ENCODE measurements at places on chromosomes 6 and 20. TPM values are rescaled to one million over a fixed set of nuclear protein-coding genes. Genes with fewer than 3 reads are reported as not detected.

GRCh38 chr6:97462031-97462430, 179.0 kb upstream of the MMS22L start:
- no peaks in the 10 kb centered on the region for H3K36me3 ChIP-seq
- no peak overlapping the region for H3K27ac ChIP-seq
- no peaks in the 10 kb centered on the region for H3K27me3 ChIP-seq
- no peak overlapping the region for H3K4me3 ChIP-seq
- no peak for DNase-seq

DNA sequence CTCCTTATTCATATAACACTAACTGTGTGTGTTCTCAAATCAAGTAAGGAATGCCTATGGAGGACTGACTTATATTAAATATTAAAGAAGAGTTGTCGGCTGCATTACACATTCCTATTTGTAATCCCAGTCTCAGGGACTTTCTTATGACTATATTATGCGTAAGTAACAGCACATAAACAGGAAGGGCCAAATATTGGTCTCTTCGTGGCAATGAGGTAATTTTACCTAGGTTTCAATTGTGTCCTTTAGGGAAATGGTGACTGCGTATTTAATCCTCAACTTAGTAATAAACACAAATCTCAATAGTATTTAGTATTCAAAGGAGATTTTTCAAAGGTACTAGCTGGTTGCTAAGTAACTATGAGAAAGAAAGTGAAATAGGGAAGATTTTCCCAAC, 22.8 kb upstream of the EPM2A start:
- H3K27ac ChIP-seq: no peak overlapping the region
- no peaks in the 10 kb centered on the region for H3K27me3 ChIP-seq
- H3K4me3 ChIP-seq: no peak overlapping the region
- peaks cover 9% of the 10 kb centered on the region for H3K4me1 ChIP-seq
- no peak for DNase-seq
- H3K36me3 ChIP-seq: no peaks in the 10 kb centered on the region

DNA sequence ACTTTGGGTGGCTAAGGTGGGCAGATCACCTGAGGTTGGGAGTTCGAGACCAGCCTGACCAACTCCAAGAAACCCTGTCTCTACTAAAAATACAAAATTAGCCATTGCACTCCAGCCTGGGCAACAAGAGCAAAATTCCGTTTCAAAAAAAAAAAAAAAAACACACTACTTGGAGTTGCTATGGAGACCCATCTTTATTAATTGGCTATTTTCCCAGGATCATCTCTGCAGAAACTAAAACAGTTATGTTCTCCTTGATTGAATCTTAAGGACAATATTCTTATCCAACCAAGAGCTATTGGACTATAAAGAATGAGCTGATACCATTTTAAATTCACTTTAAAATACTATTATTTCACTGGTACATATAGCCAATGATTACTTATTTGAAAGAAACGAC, 14.7 kb downstream of the AKIRIN2 start:
- H3K36me3 ChIP-seq: peaks cover 40% of the 10 kb centered on the region
- no peak for DNase-seq
- H3K27me3 ChIP-seq: no peaks in the 10 kb centered on the region
- H3K4me1 ChIP-seq: no peaks in the 10 kb centered on the region

- no peaks in the 10 kb centered on the region for H3K4me1 ChIP-seq
- DNase-seq: no peak
- H3K27me3 ChIP-seq: no peaks in the 10 kb centered on the region
- H3K36me3 ChIP-seq: no peaks in the 10 kb centered on the region
Observed at GRCh38 chr6:35642471-35643161, 46.1 kb downstream of the FKBP5 start.

GRCh38 chr6:160899671-160900430, 91.7 kb upstream of the MAP3K4 start:
- H3K4me1 ChIP-seq: no peaks in the 10 kb centered on the region
- H3K27me3 ChIP-seq: no peaks in the 10 kb centered on the region
- DNase-seq: no peak
- H3K27ac ChIP-seq: no peak overlapping the region
- no peak overlapping the region for H3K4me3 ChIP-seq
- H3K36me3 ChIP-seq: no peaks in the 10 kb centered on the region

GRCh38 chr6:149855040-149855654, 9.0 kb downstream of the LRP11 start:
- H3K27me3 ChIP-seq: no peaks in the 10 kb centered on the region
- H3K4me3 ChIP-seq: no peak overlapping the region
- H3K4me1 ChIP-seq: peaks cover 35% of the 10 kb centered on the region
- DNase-seq: no peak
- peak overlapping the region; percentile 23 for H3K27ac ChIP-seq
- 0 out of 2 replicates have a peak, but pooled peaks cover 2% of the 10 kb centered on the region for H3K36me3 ChIP-seq

- no peaks in the 10 kb centered on the region for H3K36me3 ChIP-seq
- no peak for DNase-seq
- no peak overlapping the region for H3K4me3 ChIP-seq
- H3K4me1 ChIP-seq: no peaks in the 10 kb centered on the region
- no peaks in the 10 kb centered on the region for H3K27me3 ChIP-seq
Observed at GRCh38 chr6:40299681-40300080, 287.5 kb downstream of the LRFN2 start.

DNA sequence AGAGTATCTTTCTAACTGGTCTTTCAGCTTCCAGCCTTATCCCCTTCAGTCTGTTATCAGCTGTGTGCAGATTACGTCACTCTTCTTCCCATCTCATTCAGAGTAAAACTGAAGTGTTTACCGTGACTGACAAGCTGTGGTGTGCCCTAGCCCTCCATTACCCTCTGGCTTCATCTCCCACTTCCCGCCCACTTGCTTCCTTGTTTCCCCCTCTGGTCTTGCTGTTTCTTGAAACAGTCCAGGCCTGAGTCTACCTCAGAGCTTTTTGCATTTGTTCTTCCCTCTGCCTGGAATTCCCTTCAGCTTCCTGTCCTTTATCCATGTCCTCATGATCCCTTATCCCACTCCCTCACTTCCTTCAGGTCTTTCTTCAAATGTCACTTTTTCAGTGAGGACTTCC, 66.9 kb downstream of the CARMIL1 start:
- H3K4me1 ChIP-seq: no peaks in the 10 kb centered on the region
- no peak overlapping the region for H3K27ac ChIP-seq
- no peak overlapping the region for H3K4me3 ChIP-seq
- no peaks in the 10 kb centered on the region for H3K36me3 ChIP-seq

DNA sequence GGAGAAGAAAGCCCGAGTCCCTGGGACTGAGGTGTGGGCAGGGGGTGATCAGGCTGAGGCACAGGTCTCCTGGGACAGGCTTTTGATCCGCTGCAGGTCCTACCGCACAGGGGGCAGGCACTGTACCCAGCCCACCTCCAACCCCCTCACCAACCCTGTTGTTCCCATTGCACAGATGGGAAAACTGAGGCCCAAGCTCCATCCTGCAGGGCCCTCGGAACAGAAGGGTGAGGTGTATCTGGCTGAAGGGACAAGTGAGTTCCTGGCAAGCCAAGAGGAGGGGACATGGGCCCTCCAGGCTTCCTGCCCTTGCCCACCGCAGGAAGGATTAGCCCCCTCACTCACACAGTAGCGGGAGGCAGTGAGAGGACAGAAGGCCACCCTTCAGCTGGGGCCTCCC, 16.5 kb upstream of the SPDEF start:
- H3K36me3 ChIP-seq: no peaks in the 10 kb centered on the region
- H3K4me3 ChIP-seq: no peak overlapping the region
- no peak for DNase-seq

- DNase-seq: no peak
- H3K27me3 ChIP-seq: no peaks in the 10 kb centered on the region
- H3K4me1 ChIP-seq: no peaks in the 10 kb centered on the region
Observed at GRCh38 chr6:162699961-162700360, 27.6 kb downstream of the PRKN start.

DNA sequence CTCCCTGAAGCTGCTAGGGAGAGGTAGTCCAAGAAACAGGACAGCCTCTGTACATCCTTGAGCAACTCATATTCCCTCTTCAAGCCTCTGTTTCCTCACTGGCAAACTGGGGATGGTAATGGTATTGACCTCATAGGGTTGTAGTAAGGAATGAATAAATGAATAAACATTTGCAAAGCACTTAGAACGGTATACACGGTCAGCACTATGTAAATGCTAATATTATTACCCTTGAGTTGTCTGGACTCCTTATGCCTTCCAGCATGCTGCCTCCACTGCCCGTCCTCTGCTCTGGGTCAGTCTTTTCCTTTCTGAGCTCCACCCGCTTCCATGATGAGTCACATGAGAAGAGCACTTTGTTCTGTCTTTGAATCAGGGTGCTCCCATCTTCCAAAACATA, 50.6 kb downstream of the KHDC1L start:
- DNase-seq: no peak
- H3K27ac ChIP-seq: no peak overlapping the region
- H3K27me3 ChIP-seq: no peaks in the 10 kb centered on the region
- no peak overlapping the region for H3K4me3 ChIP-seq

The RHAG gene
- not detected for total RNA-seq

The SIRPA gene
- total RNA-seq: 0.93 TPM

The CST7 gene
- total RNA-seq: not detected

The DDX43 gene
- total RNA-seq: not detected

The JAG1 gene
- 8.8 TPM for total RNA-seq

Data from SJCRH30 (cell line).